ENCODE measurements at places on chromosomes 12 and 14.
A peak's percentile ranks its signal among the peaks of the same experiment; 100 is the strongest.

- DNase-seq: no peak
Measured at GRCh38 chr14:36655571-36655962, 6.1 kb upstream of the PAX9 start.

DNA sequence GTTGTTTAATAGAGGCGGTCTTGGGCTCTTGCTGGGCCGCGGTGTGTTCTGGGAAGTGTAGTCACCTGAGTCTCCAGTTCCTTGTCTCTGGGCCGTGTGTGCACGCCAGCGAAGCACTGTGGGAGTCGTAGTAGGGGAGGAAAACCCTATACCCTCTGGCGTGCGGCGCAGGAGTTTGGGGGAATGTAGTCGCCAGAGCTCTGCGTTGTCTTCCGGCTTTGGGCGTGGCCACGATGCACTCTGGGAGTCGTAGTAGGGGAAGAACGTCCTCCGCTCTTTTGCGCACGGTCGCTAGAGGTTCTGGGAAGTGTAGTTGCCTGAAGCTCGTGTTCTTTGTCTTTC, 726 bp upstream of the ZNF140 start:
- DNase-seq: peak; percentile 98

- no peak for DNase-seq
Measured at GRCh38 chr12:94173660-94174265, 25.4 kb downstream of the PLXNC1 start.

DNA sequence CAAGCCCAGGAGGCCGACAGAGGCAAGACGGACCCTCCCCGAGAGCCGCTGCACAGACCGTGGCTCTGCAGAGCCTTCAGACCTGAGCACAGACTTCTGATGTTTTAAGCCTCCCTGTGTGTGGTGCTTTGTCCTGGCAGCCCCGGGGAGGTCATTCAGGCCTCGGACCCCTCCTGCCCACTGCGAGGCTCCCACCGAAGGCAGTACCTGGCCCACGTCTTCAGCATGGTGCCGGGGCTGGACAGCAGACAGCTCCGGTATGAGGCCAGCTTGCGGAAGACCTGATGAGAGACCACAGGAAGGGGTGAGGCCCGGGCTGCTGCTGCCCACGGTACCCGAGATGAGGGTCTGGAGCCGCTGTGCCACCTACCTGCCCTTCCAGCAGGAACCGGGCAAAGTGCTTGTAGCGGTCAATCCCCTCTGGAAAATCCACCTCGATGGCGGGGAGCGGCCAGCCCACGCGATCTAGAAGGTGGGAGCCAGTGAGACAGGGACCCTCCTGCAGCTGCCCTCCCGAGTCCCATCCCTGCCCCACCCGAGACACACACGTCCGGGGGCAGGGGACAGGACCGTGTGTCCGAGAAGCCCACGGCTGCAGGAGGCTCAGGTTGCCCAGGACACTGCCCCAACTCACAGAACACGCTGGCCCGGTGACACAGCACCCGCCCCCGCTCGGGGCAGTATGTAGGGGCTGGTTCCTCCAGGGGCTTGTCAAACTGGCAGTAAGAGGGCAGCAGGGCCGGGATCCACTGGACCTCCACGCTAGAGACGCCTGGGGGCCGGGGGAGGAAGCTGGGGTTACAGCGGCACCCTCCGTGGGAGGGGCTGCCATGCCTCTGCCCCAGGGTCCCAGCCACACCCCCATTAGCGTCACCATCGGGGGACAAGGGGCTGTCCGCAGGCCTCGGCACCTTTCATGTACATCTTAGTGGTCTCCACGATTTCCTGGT, 35.6 kb upstream of the UBC start:
- DNase-seq: no peak

GRCh38 chr14:92632546-92633273, 115.7 kb downstream of the LGMN start:
- no peak for DNase-seq

DNA sequence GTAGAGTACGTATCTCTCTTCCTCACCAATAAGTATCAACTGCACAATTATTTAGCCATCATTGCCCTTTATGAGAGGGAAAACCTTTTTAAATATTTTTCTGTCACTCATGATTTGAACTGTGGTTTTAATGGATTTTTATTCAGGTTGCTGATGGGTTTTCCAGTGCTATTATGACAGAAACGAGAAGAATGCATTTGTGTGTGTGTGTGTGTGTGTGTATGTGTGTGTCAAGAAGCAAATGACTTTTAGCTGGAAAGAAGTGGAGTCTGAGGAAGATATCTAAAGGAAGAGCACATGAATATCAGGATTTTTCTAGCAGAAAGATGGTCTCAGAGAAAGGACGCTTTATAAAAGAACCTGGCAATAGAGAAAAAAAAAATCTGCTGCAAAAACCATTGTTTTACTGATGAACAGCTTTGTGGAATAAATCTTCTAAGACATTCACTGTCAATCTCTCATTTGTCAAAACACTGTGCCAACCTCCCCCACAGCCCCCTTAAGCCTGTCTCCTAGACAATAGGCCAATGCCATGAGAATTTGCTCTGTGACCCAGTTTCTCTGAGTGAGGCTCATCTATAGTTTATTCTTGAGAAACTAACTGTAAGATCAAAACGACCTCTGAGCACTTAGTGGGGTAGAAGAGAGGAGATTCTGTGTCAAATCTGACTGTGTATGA, 417.7 kb downstream of the FLRT2 start:
- DNase-seq: no peak

GRCh38 chr14:61638595-61639387, 56.5 kb upstream of the HIF1A start:
- no peak for DNase-seq

DNA sequence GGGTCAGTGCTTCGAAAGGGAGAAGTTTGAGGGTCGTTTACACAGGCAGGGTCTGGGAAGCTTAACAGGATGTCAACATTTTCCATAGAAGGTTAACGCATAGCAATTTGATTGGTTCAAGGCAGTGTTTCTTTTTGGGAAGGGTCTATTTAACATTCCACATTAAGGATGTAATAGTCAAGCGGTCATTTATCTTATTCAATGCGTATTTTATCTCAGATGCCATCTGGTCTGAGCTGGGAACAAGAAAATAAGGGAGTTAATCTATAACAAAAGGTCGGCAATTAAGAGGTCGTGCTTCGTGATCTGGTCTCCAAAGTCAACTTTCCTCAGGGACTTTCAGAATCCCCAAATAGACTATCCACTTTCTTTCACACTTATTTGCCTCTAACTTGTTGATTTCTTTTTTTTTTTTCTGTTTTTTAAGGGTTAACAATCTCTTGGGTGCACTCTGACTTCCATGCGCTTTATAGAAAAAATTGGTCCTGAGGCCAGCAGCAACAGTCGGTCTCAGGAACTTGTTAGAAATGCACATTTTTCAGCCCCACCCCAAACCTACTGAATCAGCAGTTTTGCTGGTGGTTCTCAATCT, 550 bp upstream of the RESF1 start:
- DNase-seq: no peak

GRCh38 chr14:26707234-26707633, 109.4 kb upstream of the NOVA1 start:
- DNase-seq: no peak

- DNase-seq: no peak
Measured at GRCh38 chr12:12524128-12524527, 38.5 kb downstream of the DUSP16 start.

GRCh38 chr12:80178846-80179245, 79.5 kb downstream of the OTOGL start:
- DNase-seq: no peak

DNA sequence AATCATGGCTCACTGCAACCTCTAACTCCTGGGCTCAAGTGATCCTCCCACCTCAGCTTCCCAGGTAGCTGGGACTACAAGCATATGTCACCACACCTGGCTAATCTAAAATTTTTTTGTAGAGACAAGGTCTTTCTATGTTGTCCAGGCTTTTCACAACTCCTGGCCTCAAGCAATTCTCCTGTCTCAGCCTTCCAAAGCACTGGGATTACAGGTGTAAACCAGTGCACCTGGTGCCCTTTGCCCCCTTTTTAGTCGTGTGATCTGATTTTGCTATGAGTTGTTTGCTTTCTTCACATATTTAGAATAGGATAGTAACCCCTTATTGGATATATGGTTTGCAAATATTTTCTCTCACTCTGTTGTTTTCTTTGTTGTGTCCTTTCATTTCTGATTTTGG, 1.7 kb upstream of the RAD52 start:
- DNase-seq: no peak

- DNase-seq: no peak
Measured at GRCh38 chr12:57612711-57613426, 1.6 kb downstream of the ARHGEF25 start.

GRCh38 chr12:22755629-22756028, 130.7 kb downstream of the ETNK1 start:
- no peak for DNase-seq

DNA sequence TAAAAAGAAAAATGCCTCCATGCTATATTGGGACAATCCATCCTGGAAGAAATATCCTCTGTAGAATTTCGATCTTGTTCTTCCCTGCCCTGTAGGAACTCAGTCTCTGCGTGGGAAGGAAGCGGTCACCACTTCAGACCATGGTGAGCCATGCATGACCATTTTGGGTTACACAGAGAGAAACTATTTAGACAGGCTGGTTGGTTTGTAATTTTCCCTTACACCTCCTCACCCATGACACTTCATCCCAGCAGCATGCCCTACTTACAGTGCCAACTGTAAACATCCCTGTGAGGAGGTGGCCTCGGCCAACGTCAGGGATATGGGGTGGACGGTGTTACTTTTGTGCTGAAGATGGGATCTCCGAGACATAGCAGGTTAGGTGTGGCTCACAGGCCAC, 121.4 kb downstream of the SMOC1 start:
- DNase-seq: no peak

DNA sequence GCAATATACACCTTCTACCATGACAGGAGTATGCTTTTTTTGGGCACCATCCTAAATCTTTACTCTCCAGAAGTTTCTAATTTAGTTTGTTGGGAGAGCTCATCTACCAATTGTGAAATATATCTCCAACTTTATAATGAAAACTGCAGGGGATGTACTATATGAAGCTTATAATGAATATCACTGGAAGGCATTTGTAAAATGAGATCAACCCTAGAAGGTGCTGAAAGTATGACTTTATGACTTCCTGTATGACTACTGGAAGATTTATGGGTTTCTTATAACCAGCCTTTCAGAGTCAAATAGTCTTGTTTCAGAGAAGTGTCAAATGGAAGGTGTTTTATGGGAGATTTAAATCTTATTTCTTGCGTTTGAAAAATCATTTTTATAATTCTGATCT, 122.9 kb downstream of the MYRFL start:
- no peak for DNase-seq

DNA sequence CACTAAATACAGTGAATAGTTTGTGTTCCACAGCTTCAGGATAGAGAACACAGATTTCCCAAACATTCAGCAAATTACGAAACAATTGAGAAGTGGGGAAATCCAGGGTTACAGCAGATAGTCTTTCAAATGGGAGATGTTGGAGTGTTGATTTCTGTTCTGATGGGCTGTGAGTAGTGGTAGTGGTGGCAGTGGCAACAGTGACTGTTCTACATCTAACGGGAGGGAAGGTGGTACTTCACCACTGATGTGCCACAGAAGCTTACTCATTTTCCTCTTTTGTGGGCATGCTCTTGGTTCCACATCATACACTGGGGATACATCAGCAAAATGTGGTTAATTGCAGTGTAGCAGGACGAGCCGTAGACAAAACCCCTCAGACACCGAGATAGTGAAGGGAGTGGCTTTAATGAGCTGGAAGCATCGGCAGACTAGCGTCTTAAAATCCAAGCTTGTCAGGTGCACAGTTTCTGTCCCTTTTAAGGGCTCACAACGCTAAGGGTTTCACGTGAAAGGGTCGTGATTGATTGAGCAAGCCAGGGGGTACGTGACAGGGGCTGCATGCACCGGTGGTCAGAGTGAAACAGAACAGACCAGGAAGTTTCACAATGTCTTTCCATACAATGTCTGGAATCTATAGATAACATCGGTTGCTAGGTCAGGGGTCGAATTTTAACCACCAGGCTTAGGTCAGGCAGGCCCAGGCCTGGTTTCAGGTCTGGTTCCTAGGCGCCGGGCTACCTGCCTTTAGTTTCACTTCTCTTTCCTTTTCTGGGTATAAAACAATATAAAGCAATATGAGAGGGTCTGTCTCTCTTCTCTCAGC, 330.6 kb upstream of the FBXO33 start:
- DNase-seq: no peak

GRCh38 chr12:93889516-93890212, 212.5 kb downstream of the CRADD start:
- DNase-seq: no peak

DNA sequence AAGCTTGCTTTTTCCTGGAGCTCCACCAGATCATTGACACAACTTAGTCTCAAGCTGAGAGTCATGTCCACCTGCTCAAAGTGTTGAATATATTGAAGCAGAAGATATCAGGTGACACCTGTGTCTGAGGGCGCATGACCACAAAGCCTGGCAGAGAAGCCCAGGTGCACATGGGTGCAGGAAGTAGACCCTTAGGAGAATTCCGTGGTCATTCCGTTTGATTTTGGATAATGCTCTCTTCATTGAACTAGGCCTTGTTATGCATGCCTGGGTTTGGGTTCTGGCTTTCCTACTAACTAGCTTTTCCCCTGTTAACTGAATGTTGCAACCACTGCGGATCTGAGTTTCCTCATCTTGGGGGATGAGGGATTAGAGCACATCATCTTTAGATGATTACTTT, 7.1 kb downstream of the ARHGDIB start:
- DNase-seq: no peak

GRCh38 chr12:117671734-117672133, 297.1 kb downstream of the KSR2 start:
- DNase-seq: no peak

Measured in hypothalamus (tissue), 51 donors.